ENCODE measurements at places on chromosomes 5 and 9. TPM values are rescaled to one million over a fixed set of nuclear protein-coding genes. Genes with fewer than 3 reads are reported as not detected.

GABRP gene
- total RNA-seq = 3.7 TPM

IFNB1 gene
- not detected for total RNA-seq

HNRNPH1 gene
- total RNA-seq = 735 TPM

VLDLR gene
- 43.6 TPM for total RNA-seq

ATG10 gene
- 8.8 TPM for total RNA-seq

IPO11 gene
- 64.4 TPM for total RNA-seq

PCDHA11 gene
- 6.9 TPM for total RNA-seq

OR1J4 gene
- total RNA-seq = not detected

C7 gene
- not detected for total RNA-seq

ZBTB26 gene
- total RNA-seq = 7.3 TPM

TLE1 gene
- total RNA-seq = 91.0 TPM

CSNK1A1 gene
- 254 TPM for total RNA-seq

PCDHB3 gene
- 3.4 TPM for total RNA-seq

ARL14EPL gene
- total RNA-seq = not detected

ANGPTL2 gene
- total RNA-seq = 10.6 TPM

CA9 gene
- 1.3 TPM for total RNA-seq

HTR1A gene
- total RNA-seq = 3.8 TPM

AOPEP gene
- total RNA-seq = 14.3 TPM

BTNL3 gene
- not detected for total RNA-seq

KDM3B gene
- 78.1 TPM for total RNA-seq

SLC34A1 gene
- not detected for total RNA-seq

PSIP1 gene
- 387 TPM for total RNA-seq

TXNDC8 gene
- not detected for total RNA-seq

PFN3 gene
- total RNA-seq = not detected

AIF1L gene
- total RNA-seq = 153 TPM

GZMA gene
- total RNA-seq = not detected

LOX gene
- 2.2 TPM for total RNA-seq

SLC22A4 gene
- total RNA-seq = 0.60 TPM

TICAM2 gene
- 0.67 TPM for total RNA-seq

BTNL8 gene
- 0.48 TPM for total RNA-seq

MAST4 gene
- total RNA-seq = 2.6 TPM

GAS1 gene
- 5.7 TPM for total RNA-seq

CREBRF gene
- total RNA-seq = 5.0 TPM

ST8SIA4 gene
- total RNA-seq = 0.50 TPM

GARIN3 gene
- total RNA-seq = not detected

MAMDC2 gene
- 15.3 TPM for total RNA-seq

ANKRD31 gene
- 0.27 TPM for total RNA-seq

PCDHGA3 gene
- total RNA-seq = 0.39 TPM

CAMSAP1 gene
- 44.0 TPM for total RNA-seq

SGCD gene
- 0.04 TPM for total RNA-seq

UBE2D2 gene
- total RNA-seq = 203 TPM

SLC46A2 gene
- not detected for total RNA-seq

SPINK4 gene
- total RNA-seq = not detected

SLC6A18 gene
- total RNA-seq = not detected

DRD1 gene
- 0.19 TPM for total RNA-seq

NSUN2 gene
- 96.5 TPM for total RNA-seq

SNX30 gene
- 12.2 TPM for total RNA-seq

PCDHAC2 gene
- total RNA-seq = 3.7 TPM

TAF1L gene
- not detected for total RNA-seq

IFNA2 gene
- not detected for total RNA-seq

TUSC1 gene
- total RNA-seq = 4.3 TPM

SPINK7 gene
- not detected for total RNA-seq

GPR150 gene
- not detected for total RNA-seq

FAXDC2 gene
- 3.7 TPM for total RNA-seq

ACOT12 gene
- total RNA-seq = 0.33 TPM

Data from H1 (cell line).